ENCODE measurements at places on chromosomes 7 and 10.

GRCh38 chr10:120431251-120431651 is 25.8 kb upstream of the PLPP4 start:
- no peak for DNase-seq

- no peak for DNase-seq
Measured at GRCh38 chr7:595621-596010, 76.0 kb upstream of the PDGFA start.

DNA sequence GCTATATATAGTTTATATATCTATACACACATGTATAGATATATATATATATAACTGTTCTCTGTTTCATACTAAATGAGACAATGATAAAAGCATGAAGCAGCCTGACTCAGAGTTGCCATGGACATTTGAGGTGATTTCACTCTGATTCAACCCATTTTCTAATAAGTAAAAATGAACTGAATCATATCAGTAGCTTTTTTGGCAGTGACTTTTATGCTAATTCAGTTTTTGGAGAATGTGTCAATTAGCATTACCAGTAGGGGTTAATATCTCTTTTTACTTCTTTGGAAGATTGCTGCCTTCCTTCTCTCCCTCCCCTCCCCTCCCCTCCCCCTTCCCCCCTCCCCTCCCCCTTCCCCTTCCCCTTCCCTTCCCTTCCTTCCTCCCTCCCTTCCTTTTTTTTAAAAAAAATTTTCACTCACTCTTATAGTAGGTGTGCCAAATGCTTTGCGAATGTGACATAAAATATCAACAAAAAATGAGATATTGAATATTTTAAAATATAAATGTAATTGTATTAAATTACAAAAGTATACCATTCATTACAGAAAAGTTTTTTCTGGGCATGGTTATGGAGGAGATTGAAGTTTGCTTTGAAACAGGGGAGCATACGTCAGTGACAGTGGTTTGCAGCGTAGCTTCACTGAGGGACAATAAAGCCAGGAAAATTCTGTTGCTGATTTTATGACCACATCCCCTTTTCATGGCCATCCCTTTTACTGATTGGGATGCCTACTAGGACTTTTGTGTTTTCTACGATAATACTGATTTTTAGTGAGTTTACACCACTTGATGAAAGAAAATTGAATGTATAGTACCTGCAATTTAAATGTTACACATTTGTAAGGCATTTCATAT is 64.0 kb upstream of the KLF6 start:
- no peak for DNase-seq

- no peak for DNase-seq
Measured at GRCh38 chr7:79091661-79092060, 361.8 kb downstream of the MAGI2 start.

GRCh38 chr7:88269586-88269985 is 37.1 kb downstream of the STEAP4 start:
- no peak for DNase-seq

- no peak for DNase-seq
Measured at GRCh38 chr7:8719102-8719501, 285.7 kb downstream of the NXPH1 start.

DNA sequence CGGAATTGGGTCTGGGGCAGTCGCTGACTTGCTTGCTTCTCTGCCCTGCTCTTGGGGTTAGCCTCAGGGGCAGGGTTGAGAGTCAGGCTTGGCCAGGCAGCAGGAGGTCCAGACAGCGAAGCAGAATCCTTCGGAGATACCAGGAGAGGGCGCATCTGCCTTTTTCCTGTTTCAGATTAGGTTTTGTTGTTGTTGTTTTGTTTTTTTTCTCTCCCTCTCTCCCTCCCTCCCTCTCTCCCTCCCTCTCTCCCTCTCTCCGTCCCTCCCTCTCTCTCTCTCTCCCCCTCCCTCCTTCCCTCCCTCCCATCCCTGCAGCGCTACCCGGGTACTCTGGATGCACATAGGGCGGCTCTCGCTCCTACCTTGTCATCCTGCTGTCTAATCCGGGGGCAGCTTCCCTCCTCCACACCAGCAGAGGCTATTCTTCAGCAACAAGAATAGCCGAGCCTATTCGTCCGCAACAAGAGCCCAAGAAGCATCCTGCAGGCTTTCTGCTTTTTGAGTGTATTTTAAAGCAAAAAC is 758 bp upstream of the OPTN start:
- no peak for DNase-seq

- DNase-seq: no peak
Measured at GRCh38 chr7:36264123-36264801, 111.2 kb downstream of the EEPD1 start.

DNA sequence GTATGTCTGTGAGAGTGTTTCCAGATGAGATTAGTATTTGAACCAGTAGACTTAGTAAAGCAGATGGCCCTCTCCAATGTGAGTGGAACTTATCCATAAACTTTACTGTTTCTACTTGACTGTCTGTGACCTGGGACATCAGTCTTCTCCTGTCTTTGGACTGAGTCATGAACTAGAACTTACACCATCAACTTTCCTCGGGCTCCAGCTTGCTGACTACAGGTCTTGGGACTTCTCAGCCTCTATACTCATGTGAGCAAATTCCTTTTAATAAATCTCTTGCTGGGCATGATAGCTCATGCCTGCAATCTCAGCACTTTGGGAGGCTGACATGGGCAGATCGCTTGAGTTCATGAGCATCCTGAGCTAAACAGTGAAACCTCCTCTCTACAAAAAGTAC is 25.7 kb upstream of the WAPL start:
- DNase-seq: no peak

- DNase-seq: no peak
Measured at GRCh38 chr7:136174477-136175125, 197.4 kb upstream of the MTPN start.

DNA sequence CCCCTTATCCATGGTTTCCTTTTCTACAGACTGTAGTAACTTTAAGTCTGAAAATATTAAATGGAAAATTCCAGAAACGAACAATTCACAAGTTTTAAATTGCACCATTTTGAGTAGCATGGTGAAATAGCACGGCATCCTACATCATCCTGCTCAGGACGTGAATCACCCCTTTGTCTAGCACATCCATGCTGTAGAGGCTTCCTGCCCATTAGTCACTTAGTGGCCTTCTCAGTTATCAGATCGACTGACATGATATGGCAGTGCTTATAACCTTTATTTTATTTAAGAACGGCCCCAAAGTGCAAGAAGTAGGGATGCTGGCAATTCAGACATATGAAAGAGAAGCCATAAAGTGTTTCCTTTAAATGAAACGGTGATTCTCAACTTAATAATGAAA is 82.7 kb downstream of the CPXM2 start:
- DNase-seq: no peak

DNA sequence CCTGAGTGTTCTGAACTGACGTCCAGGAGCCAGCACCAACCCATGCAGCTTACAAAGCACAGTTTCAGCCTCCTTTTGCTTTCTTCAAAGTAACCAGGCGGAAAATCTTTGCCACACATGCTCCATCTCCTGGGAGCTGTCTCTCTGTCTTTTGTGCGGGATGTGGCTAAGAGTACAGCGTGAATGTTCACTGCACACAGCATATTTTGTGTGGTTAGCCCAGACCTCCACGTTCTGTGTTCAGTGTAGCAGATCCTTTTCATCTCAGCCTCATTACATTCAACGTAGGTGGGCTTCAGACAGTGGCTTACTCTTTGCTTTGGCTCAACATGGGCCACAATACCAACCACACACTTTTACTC is 200.8 kb downstream of the TNS3 start:
- no peak for DNase-seq

DNA sequence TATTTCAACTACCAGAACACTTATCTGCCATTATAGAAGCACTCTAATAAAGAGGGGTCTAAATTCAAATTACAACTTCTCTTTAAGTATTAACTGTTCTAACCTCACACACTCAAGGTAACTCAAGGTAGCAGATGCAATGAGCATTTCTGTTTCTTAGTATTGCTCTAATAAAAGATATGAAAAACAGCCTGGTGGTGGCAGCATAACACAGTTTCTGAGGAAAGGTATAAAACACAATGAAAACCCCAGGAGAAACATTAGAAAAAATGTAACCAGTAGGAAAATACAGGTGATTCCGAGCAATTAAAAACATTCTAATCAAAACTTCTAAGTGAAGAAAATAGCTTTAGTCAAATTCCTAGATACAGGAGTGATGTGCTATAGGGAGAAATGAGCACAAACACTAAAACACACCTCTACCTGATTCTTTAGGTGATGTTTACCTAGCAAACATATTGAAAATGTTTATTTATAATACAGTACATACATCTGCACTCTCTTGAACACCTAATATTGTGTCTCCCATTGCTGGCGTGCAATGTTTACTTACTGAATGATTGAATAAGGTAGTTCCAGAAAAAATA is 3.5 kb downstream of the MKRN1 start:
- no peak for DNase-seq

DNA sequence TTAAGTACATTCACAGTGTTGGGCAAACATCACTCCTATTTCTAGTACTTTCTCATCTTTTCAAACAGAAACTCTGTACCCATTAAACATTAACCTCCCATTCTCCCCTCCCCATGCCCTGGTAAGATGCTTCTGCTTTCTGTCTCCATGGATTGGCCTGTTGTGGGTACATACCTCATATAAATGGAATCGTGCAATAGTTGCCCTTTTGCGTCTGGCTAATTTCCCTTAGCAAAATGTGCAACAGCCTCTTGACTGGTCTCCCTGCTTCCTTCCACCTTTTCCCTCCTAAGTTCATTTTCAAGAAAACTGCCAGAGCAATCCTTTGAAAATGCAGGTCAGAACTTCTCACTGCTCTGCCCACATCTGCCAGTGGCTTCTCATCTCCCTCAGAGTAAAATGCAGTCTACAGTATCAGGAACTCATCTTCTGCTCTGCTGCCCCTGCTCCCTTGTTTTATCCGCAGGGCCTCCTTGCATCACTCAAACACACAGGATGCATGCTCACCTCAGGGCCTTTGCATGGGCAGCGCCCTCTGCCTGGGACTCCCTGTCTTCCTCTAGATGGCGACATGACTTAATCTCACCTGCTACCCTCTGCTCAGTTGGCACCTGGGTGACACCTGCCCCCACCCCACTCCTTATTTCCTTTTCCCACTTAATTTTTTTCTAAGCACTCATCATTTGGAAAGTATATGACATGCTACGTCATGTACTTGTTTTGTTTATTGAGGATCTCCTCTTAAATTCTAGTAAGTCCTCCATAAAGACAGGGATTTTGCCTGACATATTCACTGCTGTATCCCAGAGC is 44.3 kb upstream of the ECHDC3 start:
- no peak for DNase-seq

GRCh38 chr7:14228341-14228740 is 238.9 kb upstream of the ETV1 start:
- no peak for DNase-seq

GRCh38 chr10:5659702-5660528 is 6.5 kb downstream of the ASB13 start:
- DNase-seq: no peak

DNA sequence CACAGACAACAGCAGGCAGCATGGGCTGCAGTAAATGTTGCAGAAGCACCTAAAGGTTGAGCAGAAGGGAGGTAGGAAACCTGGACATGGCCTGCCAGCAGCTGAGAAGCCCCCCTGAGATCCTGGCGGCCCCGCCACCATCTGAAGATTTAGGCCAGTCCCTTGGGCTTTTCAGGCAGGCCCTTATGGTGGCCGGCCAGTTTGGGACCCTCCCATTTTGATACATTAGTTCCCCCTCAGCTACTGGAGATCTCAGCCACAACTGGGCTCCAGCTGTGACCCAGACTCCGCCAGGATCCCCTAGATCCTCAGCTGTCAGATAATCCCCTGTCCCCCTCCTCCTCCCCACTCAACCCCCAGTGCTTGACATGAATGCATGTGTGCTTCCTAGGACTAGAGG is 34.4 kb downstream of the ZNF783 start:
- no peak for DNase-seq

GRCh38 chr7:114086537-114086913 is 167.7 kb upstream of the PPP1R3A start:
- DNase-seq: no peak

DNA sequence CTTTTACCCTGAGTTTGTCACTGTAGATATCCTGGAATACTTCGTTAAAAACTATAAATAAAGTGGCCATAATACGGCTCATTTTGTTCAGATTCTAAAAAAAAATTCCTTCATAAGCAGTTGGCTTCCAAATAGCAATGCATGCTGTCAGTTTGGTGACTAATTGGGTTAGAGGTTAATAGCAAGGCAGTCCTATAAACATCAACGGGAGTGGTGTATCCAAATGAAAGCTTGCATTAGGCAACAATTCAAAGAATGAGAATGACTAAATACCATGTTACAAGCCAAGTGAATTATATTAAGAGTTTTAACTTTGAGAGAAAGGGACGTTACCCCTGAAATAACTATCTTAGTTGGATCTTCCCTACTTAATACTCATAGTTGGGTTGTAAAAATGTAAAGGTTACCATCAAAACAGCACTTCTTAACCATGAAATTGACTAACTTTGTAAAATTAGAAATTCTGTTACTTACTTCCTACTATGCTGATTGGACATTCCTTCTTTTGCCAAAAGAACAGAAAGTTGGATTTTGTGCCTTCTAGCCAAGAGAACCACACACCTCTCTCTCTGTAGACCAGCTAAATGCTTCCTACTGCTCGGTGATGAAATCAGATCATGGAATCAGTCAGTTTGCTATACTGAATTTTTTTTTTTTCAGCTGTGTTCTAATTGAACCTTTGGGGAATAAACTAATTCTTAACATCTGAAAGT is 98.0 kb downstream of the KAT6B start:
- DNase-seq: no peak

DNA sequence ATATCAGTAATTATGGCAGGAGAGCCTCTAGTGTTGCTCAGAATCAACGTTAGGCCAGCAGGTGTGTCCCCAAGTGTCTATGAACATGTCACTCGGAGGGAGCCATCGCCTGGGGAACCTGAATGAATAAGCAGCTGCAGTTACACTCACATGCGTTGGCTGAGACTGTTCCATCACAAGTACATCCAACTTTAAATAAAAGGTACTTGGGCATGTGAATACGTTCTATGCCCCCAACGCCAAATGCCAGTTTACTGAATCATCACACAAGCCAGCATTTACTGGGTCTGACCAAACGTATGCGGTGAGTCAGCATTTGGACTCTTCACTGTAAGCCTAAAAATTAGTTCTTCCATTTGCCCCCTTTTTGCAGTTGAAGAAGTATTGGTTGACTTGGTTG is 207.6 kb upstream of the PLXNA4 start:
- DNase-seq: no peak

DNA sequence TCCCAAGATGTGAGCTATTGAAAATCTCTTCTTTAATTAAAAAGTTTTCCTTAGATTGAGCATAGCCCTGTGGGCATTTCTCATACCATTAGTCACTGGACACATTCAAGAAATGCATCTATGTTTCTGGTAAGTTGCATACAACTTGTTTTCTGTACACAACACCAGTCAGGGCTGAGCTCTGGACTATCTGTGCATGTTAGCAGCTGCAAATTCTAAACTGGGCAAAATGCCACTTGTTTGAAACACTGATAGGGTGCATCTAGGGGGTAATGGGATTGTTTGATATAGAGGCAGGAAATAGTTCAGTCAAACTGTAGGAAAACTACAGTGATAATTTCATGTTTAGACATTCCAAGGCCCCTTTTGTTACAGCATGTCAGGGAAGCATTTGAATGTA is 145.6 kb upstream of the NPY start:
- no peak for DNase-seq

Data from stimulated activated CD8-positive, alpha-beta memory T cell treated with anti-CD3 and anti-CD28 coated beads, Interleukin-2, amount 100 ng/mL, for 1 hour (primary cell).